Smooth muscle cell of the brain vasculature (primary cell): ENCODE measurements at places on chromosomes 11 and 22.
A peak's percentile ranks its signal among the peaks of the same experiment; 100 is the strongest.

- DNase-seq: no peak
Measured at GRCh38 chr22:26286091-26286820, 117.0 kb downstream of the SEZ6L start.

- DNase-seq: no peak
Measured at GRCh38 chr22:19755722-19756287, 4.8 kb upstream of the TBX1 start.

GRCh38 chr11:65317025-65317786, 2.5 kb downstream of the CDC42EP2 start:
- no peak for DNase-seq

DNA sequence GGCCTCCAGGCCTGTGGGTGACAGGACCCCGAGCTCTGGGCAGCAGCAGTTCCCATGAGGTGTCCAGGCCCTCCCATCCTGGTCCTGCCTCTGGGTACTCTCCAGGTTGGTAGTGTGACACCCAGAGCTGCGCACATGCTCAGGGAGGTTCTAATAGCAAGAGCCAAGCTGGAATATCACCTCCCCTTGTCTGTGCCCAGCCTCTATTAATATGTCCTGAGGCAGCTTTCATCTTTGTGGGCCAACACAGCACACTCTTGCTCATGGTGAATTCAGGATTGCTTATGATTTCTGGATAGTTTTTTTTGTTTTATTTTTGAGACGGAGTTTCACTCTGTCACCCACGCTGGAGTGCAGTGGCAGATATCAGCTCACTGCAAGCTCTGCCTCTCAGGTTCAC, 3.3 kb downstream of the P2RX6 start:
- DNase-seq: no peak

DNA sequence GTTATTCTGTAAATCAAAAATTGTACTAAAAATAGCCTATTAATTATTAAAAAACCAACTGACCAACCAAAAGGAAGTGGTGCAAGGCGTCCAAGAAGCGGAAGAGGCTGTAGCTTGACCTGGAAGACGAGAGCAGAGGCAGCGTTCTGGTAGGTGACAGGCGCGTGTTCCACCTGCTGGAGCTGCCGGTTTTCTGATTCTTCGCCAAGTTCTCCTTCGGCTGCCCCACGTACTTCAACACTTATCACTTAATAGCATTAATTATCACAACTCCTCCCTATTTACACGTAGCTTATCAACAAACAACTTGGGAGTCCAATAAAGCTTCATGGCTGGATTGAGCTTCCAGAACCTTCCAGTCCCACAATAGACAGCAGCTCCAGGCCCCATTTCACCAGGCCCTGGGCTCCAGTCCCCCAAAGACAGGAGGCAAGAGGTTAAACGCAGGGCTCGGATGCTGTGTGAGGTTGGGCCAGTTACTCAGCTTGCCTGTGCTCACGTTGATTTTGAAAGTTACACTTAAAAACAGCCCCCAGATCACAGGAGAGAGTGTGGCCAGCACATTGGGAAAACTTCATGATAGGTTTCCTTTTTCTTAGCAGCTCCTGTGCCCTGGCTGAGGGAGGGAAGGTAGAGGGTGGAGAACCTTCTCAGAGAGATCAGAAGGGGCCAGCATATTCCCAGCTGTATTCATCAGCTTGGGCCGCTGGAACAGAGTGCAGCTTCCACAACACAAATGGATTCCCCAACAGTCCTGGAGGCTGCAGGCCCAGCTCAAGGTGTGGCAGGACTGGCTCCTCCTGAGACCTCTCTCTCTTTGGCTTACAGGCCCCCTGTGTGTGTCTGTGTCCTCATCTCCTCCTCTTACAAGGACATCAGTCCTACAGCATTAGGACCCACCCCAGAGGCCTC, 54.2 kb upstream of the FGF3 start:
- no peak for DNase-seq

DNA sequence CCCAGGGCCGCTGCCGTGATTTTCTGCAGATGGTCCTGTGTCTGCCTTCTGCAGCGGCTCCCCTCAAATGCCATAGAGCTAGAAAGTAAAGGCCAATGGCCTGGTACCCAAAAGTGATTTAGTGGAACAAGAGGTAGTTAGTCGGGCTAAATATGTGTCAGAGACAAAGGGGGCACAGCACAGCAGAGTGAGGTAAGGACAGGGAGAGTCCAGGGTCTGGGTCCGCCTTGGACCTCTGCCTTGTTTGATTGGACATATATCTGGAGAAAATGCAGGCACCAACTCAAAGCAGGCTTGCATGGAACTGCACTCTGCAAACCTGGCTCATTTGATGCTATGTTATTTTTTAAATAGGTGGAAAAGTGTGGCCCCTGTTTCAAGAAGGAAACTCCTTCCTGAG, 249.6 kb upstream of the B3GAT1 start:
- no peak for DNase-seq

- no peak for DNase-seq
Measured at GRCh38 chr11:94066901-94067429, 45.8 kb downstream of the HEPHL1 start.

- no peak for DNase-seq
Measured at GRCh38 chr11:108960501-108960900, 295.6 kb downstream of the DDX10 start.

DNA sequence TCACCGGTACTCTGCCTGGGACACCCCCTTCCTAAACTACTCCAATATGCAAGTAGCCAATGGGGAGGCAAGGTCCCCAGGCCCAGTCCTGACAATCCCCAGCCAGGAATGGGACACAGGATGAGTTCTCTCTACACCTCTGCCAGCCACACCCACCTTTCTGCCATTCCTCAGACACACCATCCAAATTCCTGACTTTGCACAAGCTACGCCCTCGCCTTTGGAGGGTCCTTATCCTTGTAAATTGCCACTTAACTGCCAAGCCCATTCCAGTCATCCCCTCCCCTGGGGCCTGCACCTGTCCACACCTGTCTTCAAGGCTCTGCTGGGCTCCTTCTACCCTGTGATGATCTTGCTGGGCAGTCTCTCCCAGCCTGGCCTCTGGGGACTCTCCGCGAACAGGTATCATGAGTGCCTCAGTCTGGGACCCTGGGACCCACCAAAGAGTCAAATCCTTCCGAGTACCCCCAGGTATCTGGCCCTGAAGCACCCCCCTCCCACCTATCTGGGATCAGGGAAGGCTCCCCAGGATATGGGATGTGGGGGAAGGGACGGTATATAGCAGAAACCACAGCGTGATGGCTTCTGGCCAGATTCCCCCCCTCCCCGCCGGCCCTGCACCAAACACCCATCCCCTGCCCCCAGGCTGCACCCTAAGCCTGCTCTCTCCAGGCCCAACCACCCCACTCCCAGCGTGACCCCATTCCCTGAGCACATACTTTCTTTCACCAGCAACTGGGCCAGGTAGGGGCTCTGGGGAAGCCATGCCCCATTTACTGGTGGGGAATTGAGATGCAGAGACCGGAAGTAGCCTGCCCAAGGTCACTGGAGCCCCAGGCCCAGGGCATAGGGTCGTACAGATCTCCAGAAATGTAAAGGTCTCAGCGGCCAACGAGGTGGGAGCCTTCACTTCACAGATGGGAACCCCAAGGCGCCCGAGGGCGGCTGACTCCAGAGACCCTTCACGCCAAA, 806 bp downstream of the ARAP1 start:
- DNase-seq: no peak

- DNase-seq: no peak
Measured at GRCh38 chr22:23893121-23893944, 850 bp upstream of the MIF start.

DNA sequence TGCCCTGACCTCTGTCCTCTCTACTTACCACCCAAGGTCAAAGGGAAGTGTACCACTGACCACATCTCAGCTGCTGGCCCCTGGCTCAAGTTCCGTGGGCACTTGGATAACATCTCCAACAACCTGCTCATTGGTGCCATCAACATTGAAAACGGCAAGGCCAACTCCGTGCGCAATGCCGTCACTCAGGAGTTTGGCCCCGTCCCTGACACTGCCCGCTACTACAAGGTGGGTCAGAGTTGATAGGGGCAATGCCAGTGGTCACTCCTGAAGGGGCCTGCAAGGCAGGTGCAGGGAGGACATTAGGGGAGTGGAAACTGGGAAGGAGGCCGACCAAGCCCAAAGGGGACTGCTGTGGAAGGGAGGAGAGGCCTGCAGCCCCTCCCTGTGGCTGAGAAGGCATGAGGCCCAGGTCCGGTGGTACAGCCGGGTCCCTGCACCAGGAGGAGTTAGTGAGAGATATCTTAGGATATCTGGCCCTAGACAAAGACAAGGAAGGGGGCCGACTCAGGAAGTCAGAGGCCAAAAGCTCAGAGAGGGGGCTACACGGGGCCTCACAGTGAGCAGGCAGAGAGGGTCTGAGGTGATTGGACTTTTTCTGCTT, 17.9 kb downstream of the POLR3H start:
- no peak for DNase-seq

DNA sequence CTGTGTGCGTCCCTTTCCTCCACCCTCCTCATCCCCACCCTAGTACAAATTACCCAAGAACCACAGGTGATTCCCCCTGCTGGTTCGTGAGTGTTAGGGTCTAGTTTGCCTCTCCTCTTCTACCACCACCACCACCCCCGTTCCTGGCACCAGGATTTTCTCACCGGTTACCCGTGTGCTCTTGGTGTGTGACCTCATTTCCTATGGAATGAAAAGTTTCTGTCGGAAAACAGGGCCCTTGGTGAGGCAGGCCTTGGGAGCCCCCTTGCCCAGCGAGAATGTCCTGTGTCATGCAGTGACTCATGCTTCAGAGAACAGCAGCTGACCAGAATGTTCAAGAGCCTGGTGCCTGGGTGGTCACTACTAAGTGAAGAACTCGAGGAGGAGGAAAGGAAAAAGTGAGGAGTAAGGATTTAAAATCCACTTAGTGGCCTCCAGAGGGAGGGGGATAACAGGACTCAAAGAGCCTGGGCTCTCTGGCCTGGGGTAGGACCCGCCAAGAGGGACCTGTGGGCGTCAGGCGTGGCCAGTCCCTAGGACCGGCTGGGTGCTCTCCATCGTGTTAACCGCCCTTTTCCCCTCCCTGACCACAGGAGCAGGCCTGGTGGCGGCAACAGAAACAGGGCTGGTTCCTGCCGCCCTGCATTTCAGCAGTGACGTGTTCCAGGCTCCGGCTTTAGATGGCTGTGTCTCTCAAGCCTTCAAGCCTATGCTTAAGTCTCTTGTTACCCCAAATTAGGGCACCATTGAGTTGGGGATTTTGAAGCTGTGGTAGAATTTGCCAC, 30.2 kb downstream of the C22orf31 start:
- DNase-seq: peak; percentile 95

GRCh38 chr11:13698132-13698531, 29.7 kb downstream of the FAR1 start:
- no peak for DNase-seq

GRCh38 chr11:47020793-47021526, 84.4 kb downstream of the CSTPP1 start:
- no peak for DNase-seq

GRCh38 chr22:43827926-43828724, 16.0 kb upstream of the EFCAB6 start:
- no peak for DNase-seq

GRCh38 chr22:37165940-37166674, 16.4 kb upstream of the IL2RB start:
- DNase-seq: no peak

DNA sequence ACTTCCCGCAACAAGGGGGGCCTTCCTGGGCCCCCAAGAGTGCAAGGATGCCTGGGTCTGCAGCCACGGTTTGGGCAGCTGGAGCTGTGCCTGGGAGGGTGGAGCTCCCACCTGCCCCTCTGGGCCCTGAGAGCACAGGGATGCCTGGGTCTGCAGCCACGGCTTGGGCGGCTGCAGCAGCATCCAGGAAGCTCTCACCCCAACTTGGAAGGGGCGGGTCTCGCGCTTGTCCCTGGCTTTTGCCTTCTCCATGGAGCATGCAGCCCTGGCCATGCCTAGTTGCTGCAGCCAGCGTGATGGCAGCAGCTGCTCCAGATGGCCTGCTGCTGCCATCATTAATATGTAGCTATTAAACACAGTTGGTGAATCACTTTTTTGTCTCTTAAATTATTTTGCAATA, 35.4 kb downstream of the NAGA start:
- no peak for DNase-seq

DNA sequence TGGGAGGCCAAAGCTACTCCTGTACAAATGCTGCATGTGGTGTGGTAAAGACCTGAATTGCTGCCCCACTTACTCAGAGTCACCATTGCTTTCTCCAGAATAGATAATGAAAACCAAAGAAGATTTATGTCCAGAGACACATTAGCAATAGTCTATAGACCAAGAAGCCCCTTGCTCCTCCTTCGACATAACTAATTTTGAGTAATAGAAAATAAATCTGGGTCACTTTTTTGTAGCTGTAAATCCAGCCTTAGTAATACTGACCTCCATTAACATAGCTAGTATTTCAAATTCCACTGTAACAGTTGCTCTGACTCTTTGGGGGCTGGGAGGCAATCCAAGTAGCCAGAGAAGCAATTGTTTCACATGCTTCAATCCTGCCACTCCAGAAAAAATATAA, 145.9 kb downstream of the MAML2 start:
- DNase-seq: no peak

DNA sequence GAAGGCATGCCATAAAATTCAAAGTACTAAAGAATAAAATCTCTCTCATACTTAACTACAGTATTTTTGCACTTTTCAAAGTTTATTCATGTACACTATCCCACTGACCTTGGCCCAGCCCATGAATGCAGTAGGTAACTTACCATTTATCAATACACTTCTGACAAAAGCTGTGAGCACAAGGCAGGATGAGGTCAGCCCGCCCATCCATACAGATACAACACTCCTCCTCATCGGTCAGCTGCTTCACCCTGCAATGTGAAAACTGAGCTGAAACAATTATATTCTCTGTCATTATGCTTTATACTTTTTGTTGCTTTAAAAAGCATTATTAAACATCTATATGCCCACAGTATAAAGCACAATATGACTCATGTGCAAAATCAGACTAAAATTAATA, 22.1 kb downstream of the RNF141 start:
- DNase-seq: no peak

- no peak for DNase-seq
Measured at GRCh38 chr11:43874738-43875137, 5.9 kb upstream of the ALKBH3 start.

GRCh38 chr11:20029193-20029592, 131.1 kb downstream of the DBX1 start:
- no peak for DNase-seq

DNA sequence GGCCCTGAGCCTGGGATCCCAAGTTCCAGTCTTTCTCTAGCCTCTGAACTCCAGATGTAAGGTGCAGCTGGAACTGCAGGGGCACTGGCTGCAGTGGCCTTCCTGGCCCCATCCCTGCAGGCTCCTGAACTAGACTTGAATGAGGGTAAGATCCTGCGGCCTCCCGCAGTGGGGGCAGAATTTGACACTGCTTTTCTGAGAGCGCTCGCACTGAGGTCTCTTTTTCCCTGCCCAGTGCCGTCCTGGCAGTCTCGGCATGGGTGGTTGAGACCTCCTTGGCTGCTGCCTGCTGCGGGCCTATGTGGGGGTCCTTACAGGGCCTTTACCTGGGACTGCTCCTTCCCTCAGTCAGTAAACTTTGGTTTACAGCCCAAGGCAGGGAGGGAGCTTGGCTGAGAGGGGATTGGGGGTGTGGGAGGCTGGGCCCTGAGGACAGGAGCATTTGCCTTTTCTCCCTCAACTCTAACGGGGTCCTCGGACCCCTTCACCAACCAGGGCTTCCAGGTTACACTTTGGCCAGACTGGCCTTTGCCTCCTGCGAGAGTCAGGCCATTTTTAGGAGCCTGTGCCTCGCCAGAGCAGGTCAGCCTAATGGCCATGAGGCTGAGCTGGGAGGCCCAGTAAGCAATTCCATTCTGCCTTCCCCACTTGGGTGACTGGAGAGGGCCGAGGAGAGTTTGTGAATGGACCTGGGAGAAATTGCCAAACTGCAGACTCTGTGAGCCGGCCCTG, 35.4 kb downstream of the FAM83F start:
- no peak for DNase-seq
